ENCODE measurements at places on chromosomes 6 and 20.

DNA sequence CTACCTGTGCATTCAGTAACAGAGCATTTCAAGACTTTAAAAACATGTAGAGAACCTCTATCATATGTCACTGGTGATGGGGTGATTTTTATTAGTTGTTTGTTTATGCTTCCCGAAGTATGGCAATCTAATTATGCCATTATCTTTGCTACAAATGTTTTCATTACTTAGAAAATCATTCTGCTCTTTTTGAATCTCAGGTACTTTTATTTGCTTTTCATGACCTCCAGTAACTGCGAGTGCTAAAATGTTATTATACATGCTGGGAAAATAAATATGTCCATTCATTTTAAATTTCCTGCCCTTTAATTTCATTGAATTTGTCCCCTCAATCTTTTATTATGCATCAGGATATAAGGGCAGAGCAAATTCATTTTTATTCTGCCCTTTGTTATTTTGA lies 515.7 kb downstream of the NKAIN2 start:
- DNase-seq: no peak

- DNase-seq: no peak
Measured at GRCh38 chr20:22425344-22426295, 158.8 kb downstream of the FOXA2 start.

DNA sequence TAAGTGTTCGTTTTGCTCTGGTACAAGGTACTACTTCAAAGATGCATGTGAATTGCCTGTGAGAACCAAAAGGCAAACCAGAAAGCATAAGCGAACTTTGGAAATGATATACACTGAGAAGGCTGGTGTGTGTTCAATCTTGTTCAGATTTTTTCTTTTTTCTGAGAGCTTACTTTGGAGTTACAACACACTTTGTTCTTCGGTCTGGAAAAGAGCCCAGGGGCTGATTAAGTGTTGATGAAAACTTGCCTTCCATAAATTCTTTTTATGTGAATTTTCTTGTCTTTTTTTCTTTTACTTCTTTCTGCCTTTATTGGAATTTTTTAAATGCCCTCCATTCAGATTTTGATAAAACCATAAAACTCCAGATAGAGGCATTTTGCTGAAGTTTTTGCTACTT lies 395.1 kb upstream of the SASH1 start:
- no peak for DNase-seq

DNA sequence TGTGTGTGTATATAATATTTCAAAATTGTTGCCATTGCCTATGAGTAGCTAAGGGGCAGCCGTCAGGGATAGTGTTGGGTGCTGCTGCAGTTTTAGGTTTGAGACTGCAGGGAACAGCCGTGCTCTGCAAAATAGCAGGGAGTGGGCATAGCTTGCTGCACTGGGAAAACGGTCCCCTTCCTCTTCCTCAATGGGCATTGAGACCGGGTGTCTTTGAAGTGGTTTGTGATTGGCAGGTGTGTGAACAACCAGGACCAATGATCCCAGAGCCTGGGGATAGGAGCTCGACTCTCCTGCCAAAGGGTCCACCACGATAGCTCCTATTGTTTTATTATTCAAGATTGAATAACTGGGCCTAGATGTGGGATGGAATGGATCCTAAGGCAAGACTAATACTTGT lies 5.1 kb upstream of the EBF4 start:
- DNase-seq: no peak

GRCh38 chr6:32659856-32660595 lies 6.4 kb downstream of the HLA-DQB1 start:
- DNase-seq: no peak

GRCh38 chr6:125844989-125845388 lies 54.2 kb downstream of the NCOA7 start:
- DNase-seq: no peak

DNA sequence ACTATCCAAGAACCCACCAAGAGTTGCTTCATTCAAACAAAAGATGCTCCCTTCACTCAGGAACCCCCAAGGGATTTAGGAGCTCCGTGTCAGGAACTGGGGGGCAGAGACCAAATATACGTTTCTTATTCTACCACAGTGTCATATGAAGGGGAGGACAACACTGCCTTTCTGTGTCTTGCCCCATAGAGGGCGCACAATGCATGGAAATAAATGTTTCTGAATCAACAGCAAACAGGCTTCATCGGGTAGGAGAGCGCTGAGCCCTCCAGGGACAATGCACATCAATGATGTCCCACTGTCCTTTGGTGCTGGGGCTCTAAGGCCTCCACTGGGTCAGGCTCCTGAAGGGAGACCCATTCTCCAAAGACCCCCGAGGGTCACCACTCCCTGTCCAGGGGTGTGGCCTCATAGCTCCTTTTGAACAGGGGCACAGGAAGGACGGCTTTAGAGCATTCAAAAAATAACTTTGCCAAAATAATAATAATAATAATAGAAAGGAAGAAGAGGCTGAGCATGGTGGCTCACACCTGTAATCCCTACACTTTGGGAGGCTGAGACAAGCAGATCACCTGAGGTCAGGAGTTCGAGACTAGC lies 31.1 kb downstream of the PLG start:
- peak; percentile 7 for DNase-seq

- no peak for DNase-seq
Measured at GRCh38 chr6:108895571-108895970, 47.3 kb downstream of the ARMC2 start.

DNA sequence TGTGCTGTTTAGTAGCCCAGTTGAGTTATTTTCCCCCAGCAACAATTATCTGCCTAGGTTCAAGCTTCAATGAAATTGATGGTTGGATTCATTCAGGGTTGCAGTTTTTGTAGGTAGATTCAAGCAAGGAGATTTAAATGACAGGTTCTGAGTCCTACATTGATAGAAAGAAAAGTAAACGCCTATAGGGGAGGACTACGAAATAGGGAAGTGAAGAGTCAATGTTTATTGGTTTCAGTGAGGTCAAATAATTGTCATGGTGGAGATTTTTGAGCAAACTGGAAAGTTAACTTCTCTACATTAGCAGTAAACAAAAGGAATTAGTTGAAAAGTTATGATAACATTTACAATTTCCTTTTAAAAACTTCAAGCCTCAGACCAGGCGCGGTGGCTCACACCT lies 734 bp upstream of the WFDC13 start:
- no peak for DNase-seq

- no peak for DNase-seq
Measured at GRCh38 chr6:163314791-163315470, 99.6 kb upstream of the QKI start.

DNA sequence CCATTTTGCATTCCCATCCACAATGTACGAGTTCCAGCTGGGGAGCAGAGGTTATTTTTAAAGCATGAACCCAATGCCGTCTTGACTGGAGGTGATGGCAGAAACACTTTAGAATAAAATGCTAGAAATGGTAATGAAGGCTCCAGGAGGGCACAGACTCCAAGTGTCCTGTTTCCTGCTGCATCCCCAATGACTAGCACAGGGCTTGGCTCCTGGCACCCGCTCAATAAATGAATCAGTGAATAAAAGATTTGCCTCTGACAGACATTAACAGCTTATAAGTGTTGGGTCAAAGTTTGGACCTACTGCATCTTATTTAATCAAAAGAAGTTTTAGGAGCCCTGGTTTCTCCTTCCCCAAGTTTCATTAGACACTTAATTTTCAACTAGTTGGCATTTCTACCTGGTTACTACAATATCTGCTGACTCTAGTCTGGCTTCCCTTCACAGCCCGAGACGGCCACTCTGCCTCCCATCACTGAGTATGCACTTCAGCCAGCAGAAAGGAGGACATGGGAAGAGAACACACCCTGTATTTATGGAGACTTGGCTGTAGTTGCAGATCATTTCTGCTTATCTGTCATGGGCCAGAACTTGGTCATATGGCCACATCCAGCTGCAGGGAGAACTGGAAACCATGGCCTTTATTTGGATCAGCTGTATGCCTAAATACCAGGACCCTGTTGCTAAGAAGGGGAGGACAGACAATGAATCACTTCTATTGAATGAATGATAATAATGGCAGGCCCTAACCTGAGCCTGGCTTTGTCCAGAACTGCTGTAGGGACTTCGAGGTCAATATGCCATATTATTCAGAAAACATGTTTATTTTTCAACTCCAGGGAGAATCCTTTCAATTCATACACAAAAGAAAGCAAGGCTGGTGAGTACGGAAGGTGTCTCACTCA lies 63.1 kb downstream of the TTI1 start:
- DNase-seq: no peak

DNA sequence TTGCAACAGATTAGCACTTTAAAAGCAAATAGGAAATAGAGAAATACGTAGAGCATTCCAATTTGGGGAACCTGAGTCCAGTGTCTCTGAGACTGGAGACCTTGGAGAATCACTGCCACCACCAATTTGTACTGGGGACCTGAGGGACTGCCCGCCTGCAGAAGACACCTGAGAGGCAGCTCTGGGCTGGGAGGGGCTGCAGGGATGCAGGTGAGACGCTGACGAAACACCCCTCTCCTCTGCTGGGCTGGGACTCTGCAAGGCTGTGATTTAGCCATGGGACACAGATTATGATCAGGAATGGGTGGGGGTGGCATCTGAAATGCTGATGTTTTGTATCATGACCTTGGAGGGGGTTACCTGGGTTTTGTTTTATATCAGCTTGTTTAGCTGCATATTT lies 7.0 kb upstream of the APMAP start:
- DNase-seq: no peak

GRCh38 chr20:23018432-23018831 lies 16.7 kb upstream of the SSTR4 start:
- no peak for DNase-seq

- no peak for DNase-seq
Measured at GRCh38 chr6:75287424-75287823, 2.8 kb upstream of the TMEM30A start.

- DNase-seq: no peak
Measured at GRCh38 chr6:11972806-11973205, 39.3 kb upstream of the HIVEP1 start.

DNA sequence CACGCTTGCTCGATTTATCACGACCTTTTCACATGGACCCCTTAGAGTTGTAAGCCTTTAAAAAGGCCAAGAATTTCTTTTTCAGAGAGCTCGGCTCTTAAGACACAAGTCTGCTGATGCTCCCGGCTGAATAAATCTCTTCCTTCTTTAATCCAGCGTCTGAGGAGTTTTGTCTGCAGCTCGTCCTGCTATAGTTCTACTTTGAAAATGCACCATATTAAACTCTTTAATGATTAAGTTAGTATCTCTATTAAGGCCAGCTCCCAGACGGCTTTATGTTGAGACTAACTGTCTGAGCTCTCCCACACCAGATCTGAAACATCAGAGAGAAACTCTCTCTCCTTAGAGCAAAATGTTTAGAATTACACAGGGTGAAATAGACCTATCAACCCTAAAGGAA lies 18.0 kb upstream of the GSTA3 start:
- DNase-seq: no peak

- no peak for DNase-seq
Measured at GRCh38 chr6:151502499-151502898, 8.7 kb downstream of the CCDC170 start.

- no peak for DNase-seq
Measured at GRCh38 chr6:493840-494239, 102.3 kb downstream of the IRF4 start.

DNA sequence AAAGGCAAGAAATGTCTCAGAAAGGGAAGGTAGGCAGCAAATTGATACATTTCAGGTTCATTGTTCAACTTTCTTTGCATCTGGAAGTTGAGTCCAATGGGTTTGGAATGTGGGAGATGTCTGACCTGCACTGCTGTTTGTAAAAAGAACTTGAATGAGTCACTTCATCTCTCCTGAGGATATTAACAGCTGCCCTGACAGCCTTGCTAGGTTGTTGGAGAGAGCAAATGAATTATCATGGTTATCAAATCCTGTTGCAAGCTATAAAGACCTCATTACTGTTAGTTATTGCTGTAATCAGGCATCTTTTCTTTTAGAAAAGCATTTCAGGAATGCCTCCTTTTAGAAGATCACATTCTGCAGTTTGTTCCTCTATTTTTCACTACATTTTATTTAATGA lies 23.0 kb upstream of the FLRT3 start:
- no peak for DNase-seq

DNA sequence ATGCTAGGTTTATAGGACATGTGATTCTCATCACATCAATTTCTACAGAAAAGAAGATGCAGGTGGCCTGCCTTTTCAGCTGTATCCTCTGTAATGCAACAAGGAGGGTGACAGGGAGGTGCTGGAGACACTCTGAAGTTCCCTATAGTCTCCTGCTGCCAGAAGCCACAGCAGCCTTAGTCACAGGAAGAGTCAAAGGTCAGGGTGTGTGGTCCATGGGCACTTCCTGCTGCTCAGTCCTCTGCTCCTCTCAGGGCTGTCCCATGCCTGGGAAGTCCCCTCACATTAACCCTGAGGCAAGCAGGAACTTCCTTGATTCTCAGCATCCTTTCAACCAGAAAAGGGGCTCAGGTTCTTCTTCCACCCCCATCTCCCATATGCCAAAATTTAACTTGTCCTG lies 144.8 kb upstream of the FOXA2 start:
- DNase-seq: no peak

- no peak for DNase-seq
Measured at GRCh38 chr6:24481449-24481848, 7.9 kb downstream of the GPLD1 start.

DNA sequence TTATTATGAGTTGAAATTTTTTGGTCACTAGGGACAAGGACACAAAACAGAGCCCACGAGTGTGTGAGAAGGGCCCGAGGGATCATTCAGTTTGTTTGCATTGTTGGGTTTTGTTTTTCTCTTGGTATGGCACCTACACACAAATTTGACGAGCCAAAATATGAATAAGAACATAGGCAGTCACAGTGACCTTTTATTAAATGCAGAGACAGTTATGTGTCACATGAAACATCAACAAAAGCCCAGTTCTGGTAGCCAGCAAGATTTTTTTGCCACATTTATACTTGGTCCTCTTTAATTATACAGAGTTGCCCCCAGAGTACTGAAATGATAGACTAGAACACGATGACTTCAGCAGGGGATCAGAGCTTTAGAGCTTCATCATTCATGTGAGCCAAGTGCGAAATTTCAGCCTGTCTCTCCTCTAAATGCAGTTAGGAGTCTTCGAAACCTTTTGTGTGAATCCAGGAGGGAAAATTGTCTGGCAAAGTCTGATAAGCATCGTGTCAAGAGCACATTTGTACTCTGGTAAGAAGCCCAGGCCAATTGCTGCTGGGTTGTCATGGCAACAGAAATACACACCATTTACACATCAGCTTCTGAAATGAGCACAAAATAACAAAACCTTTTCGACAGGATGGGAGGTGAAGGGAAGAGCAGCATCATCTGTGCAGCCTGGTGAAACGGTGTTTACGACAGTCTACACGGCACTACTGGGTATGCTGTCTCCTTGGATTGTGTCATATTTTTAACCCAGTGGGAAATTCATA lies 79.2 kb upstream of the RIPOR2 start:
- no peak for DNase-seq

- no peak for DNase-seq
Measured at GRCh38 chr6:46220352-46221221, 49.8 kb upstream of the ENPP5 start.

- DNase-seq: no peak
Measured at GRCh38 chr6:128836761-128837160, 46.2 kb upstream of the LAMA2 start.
